NCI-H1105 (cell line): ENCODE measurements at places on chromosomes 2 and 18.

GRCh38 chr18:48557640-48558174, 18.9 kb downstream of the CTIF start:
- no peak for DNase-seq

DNA sequence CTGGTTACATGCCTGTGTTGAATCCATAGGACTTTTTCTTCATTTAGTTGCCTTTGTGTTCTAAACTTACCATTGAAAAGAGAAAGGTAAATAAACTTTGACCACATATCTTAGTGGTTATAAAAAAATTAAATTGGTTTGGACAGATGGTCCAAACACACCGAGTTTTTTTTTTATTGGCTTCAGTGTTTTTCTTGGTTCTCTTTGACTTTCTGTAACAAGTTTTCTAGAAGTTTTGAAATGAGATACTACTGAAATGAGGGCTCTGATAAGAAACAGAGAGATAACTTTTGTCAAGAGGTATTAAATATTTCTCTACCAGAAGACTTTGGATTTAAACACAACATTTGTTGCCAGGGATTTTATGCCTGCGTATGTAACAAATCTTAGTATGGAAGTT, 20.7 kb downstream of the SPTBN1 start:
- DNase-seq: no peak

GRCh38 chr2:85243101-85244072, 84.4 kb downstream of the TGOLN2 start:
- DNase-seq: no peak

DNA sequence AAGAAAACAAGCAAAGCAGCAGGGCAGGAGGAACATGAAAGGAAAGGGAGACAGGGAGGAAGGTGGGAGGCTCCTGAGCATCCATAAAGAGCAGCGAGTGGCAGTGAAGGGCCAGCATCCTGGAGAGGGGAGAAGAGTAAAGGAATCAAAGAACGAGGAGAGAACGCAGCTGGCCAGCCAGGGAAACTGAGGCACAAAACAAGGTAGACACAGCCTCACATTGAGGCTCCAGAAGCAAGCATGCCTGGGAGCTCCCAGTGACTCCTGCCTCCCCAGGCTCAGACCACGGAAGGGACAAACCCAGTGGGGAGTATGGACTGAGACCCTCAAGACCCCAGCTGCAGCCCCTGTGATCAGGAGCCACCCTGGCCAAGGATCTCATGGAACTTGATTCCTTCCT, 14.0 kb upstream of the TNS1 start:
- DNase-seq: no peak
